SHP77 treated with DMSO at 0.1 percent for 48 hours (cell line): ENCODE measurements at places on chromosomes 12 and 14.
A peak's percentile ranks its signal among the peaks of the same experiment; 100 is the strongest.

GRCh38 chr12:43107026-43107775, 444.8 kb downstream of the ADAMTS20 start:
- DNase-seq, result no peak

- no peak for DNase-seq
These were observed 48.7 kb downstream of the DAD1 start for GRCh38 chr14:22540293-22540692.

DNA sequence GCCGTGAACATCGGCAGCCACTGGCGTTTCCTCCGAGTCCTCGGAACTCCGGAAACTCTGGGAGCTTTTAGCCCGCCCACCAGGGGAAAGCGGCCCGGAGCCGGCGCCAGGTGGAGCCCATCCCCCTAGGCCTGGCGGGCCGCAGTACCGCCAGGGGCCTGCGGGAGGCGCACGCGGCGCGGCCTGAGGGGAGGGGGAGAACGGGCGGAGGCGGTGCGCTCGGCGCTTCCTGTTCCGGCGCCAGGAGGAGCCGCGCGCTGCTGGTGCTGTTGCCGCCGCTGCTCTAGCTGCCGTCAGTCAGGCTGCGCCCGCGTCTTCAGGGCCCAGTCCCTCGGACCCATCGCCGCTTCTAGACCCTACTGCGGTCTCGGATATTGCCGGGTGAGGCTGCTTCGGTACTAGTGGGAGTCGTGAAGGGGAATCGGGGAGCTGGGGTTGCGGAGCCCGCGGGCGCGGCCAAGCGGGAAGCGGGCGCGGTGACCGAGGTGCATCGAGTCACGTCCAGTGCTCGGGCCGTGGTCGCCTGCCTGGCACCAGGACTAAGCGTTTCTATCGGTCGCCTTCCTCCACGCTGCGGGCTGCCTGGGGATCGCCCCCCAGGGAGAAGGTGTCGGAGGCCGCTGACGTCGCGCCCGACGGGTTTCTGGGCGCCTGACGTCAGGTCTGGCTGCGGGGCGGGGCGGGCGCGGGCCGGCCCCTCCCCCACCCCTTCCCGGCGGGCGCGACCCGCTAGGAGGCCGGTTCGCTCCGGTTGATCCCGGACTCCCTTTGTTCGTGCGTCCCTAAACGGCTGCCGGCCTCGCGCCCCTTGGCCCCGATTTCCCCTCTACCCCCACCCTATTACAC, at the start of gene MAPK1IP1L:
Gene MAPK1IP1L, plus strand, starts transcription at position 225 of the 846 bp plus-strand sequence. CDS start 10,037 bp downstream, outside the sequence.
- peak; percentile 74 for DNase-seq

- DNase-seq, result no peak
These were observed 43.9 kb upstream of the IQSEC3 start for GRCh38 chr12:22530-23201.

- no peak for DNase-seq
These were observed 140.8 kb downstream of the SCARB1 start for GRCh38 chr12:124722878-124723277.

DNA sequence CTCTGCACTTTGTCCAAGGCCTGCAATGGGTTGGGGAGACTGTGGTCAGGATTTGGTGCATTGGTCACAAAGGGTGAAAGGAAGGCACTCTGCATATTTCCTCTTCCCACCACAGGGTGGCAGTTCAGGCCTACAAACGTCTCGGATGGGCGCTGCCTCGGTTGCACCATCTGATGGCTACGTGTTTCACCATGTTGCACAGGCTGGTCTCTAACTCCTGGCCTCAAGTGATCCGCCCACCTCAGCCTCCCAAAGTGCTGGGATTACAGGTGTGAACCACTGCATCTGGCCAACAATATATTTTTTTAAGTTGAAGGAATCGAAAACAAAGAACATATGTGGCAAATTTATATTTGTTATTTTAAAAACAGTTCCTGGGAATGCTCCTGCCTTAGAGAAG, 35.1 kb downstream of the TMBIM6 start:
- DNase-seq, result peak; percentile 37

- DNase-seq, result no peak
These were observed 592.4 kb downstream of the SOX5 start for GRCh38 chr12:23356927-23357708.

DNA sequence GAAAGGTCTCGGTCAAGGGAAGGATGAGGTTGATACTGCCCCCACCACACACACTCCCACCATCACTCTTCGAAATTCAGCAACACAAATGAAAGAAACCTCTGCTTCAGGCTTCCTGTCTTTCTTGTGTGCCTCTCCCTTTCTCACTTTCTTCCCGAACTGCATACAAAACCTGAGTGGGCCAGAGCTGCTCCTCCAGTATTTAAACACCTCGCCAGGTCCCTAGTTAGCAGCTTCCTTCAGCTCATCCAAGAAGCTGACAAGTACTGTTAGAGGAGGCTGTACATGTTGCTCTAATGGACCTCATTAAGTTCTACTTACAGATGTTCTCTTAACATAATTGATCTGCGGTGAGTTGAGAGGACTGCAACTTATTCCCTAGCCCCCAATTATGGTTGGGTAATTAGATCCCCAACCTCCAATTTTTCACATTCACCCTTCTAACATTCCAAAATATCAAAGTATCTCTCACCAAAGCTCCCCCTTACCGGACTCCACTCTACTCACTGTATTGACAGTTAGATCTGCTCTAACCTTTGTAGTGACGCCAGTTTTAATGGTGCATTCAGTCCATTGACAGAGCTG, 4.1 kb upstream of the LMO3 start:
- no peak for DNase-seq

- no peak for DNase-seq
These were observed 44.9 kb upstream of the KCNMB4 start for GRCh38 chr12:70321191-70321590.

GRCh38 chr14:82549306-82549990, 1015.8 kb upstream of the SEL1L start:
- no peak for DNase-seq
